ENCODE measurements at places on chromosomes 1 and 21. TPM values are rescaled to one million over a fixed set of nuclear protein-coding genes. Genes with fewer than 3 reads are reported as not detected.

GRCh38 chr1:183638649-183639387, 3.2 kb upstream of the ARPC5 start:
- no peak for DNase-seq

DNA sequence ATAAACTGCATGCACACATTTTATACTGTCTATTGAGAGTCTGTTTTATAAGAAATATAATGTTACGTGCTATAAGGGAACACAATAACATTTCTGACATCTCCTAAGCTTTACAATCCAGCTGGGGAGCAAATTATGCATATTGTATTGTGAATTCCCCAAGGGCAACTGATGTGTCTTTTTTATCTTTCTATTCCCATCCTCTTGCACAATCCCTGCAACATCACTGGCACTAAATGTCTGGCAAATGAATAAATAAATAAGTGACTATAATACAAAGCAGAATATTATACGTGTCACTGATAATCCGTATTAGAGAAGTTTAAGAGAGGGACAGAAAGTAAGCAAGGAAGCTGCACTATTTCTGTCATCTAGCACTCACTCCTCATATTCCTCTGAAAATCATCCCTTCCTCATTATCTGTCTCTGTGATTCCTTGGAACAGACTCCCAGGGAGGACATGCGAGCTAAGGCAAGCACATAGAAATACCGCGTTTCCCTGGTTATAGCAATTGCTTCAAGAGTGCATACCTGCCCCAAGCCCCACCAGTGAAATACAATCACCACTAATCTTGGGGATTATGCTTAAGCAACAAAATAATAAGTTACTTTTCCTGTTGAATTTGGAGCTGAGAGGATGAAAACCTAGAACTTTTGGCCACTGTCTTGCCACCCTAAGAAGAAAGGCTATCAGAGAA, 205.4 kb downstream of the SMYD3 start:
- no peak for DNase-seq

DNA sequence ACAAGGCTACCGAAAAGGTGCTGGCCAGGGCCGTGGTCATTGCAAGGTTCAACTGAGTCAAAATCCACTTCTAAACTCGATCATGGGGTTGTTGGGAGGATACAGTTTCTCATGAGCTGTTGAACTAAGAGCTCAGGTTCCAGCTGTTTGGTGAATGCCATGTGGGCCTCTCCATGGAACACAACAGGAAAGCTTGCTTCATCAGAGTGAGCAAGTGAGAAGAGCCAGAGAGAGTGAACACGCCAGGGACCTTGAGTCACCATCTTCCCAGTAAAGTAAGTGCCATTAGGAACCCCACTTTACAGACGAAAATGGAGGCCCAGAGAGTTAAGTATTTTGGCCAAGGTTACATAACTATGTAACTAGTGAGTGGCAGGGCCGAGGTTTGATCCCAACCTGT, 475.1 kb upstream of the VAMP3 start:
- no peak for DNase-seq

DNA sequence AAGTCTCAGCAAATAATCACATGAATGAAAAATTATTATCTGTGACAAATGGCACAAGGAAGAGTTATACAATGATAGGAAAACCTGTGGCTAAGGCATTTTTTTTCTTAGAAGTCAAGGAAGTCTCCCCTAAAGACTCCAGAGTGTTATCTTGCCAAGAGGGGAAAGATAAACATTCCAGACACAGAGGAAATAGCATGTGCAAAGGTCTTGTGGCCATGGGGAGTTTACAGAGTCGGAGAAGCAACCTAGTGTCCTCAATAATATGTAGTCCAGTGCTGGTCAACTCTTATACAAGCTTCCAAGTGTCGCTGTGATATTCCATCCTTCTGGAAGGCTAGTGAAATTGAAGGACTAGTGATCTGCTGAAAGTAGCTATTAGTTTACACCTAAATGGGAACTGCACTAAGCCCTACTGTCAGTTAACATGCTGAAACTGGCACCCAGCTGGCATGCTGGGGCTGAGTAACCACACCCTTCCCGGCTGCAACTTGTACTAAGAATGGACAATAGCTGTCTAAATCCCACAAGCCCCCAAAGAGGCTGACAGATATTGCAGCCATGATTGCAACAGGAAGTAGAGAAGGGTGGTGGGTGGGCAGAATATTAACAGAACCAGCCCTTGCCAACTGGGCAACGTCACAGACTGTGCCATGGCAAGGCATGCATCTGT, 11.5 kb upstream of the ATP1B1 start:
- DNase-seq, result no peak

The DNAH14 gene
- 0.83 TPM for total RNA-seq

DNA sequence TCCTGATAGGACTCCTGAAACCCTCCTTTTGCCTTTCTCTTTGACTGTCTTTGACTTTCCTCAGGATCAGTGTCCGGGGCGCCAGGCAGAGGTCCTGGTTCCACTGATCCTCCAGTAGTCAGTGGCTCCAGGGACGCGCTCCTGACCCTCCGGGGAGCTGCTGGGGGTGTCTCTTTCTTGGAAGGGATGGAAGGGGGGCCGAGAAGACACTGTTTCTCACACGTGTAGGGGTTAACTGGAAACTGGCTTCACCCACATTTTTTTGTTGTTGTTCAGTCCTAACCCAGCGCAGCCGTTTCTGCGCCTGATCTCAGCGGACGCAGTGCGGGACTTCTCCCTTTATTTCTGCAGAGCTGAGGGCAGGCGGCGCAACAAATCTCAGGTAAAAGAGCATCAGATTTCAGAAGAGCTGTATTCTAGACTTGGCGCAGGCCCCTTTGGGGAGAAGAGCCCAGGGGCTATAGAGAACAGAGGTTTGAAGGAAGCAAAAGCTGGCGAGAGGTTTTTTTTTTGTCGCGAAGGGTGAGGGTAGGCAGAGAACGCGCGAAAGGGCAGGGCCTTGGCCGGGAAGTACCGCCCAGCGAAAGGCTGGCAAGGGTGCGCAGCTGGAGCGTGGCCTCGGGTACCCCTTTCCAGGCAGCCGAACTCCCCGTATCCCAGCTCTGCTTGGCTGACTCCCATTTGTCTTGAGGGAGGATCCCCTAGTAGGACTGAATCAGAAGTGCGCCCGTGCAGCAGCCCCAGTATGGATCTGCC, 4.3 kb upstream of the LHX9 start:
- DNase-seq, result no peak

The AZIN2 gene
- total RNA-seq, result 1.4 TPM

DNA sequence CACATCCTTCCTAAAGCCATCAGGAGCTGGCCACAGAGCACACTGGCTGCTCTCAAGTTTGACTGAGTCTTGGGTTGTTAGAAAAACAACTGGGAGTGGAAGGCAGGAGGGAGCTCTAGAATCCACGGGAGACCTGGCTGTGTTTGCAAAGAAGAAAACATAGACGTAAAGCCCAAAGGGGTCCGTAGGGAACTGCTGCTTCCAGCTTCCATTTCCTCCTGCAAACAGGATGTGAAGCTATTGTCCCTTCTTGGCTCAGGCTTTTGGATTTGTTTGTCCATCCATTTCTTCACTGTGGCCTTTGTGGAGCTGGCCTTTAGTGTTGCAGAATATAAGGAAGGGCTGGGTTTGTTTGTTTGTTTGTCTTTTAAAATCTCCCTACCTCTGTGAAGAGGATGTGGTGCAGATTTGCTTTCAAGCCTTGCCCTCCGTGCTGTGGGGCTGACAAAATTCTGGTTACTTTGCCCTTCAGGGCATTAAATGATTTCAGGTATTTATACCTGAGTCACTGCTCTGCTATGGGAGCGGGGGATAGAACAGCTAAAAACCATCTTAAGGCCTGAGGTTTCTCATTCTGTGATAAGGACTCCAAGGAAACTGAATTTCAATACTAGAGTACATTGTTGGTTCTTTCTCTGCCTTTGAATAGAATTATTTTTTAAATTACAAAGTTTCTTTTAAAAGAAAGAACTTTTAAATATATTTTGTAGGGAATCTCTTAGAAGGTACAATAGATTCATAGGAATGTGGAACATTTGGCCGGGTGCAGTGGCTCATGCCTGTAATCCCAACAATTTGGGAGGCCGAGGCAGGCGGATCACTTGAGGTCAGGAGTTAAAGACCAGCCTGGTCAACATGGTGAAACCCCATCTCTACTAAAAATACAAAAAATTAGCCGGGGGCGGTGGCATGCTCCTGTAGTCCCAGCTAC, 74.3 kb downstream of the MPZL1 start:
- no peak for DNase-seq

DNA sequence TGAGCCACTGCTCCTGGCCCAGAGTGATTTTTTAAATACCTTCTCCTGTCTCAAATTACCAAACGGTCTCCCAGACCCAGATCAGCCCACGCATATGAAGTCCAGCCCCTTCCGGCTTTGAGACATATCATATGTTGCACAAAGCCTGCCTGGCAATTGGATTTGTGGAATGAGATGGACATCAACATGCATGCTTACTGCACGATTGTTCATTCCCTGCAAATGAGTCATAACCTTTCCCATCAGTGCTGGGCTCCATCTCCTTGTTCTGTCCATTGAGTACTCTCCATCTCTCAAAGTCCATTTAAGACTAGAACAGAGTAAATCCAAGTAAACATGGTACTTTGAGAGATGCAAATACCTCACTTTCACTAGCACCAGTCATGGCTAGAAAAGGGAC, 612.2 kb upstream of the USP24 start:
- DNase-seq, result no peak

- DNase-seq, result no peak
These were observed 6.0 kb downstream of the BRWD1 start for GRCh38 chr21:39307466-39307865.

- no peak for DNase-seq
These were observed 51.9 kb upstream of the CYP2J2 start for GRCh38 chr1:59978511-59978910.

The GNAT2 gene
- 0.24 TPM for total RNA-seq

DNA sequence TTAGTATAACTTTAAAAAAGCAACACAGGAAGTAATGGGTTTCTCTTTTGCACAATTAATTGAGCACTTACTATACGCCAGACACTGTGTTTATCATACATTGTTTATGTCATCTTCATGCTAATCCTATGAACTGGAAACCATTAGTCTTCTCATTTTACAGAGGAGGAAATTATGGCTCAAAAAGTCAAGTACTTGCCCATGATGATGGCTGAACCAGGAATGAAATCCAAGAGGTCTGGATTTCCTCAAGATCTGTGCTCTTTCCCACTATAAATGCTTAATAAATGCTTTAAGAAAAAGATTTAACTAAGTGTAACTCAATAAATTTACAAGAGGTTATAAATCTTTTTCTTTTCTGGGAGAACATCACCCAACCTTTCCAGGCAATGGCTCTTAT, 303.7 kb upstream of the RRP15 start:
- DNase-seq, result no peak

GRCh38 chr21:44064852-44065403, 42.3 kb upstream of the PWP2 start:
- no peak for DNase-seq

DNA sequence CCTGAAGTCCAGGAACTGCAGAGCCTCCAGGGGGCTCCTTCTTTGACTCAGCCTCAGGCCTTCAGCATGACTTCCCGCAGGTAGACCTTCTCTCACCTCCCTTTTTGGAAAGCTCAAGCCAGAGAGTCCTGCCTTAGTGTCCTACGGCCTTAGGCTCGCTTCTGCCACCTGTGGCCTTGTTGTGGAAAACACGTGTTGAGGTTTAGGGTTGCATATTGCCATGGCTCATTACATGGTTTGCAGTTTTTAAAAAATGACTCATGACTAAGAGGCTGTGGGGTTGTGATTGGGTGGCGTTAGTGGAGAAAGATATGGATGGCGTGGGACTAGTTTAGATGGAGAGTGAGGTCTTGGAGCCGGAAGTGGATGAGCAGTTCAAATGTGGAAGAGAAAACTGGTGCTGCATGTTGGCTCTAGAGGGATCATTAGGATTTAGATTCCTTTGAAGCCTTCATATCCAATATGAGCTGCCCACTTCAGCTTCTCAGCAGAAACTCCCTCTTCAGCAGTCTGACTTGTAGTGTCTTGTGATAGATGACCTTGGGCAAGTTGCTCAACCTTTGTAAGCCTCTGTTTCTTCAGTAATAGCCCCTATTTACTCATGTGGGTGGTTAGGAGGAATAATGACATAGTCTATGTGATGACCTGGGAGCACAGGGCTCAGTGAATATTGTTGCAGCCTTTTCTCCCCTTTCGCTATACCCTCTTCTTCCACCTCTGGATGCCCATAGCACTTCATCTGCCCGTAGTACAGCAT, 6.5 kb upstream of the FGGY start:
- no peak for DNase-seq

DNA sequence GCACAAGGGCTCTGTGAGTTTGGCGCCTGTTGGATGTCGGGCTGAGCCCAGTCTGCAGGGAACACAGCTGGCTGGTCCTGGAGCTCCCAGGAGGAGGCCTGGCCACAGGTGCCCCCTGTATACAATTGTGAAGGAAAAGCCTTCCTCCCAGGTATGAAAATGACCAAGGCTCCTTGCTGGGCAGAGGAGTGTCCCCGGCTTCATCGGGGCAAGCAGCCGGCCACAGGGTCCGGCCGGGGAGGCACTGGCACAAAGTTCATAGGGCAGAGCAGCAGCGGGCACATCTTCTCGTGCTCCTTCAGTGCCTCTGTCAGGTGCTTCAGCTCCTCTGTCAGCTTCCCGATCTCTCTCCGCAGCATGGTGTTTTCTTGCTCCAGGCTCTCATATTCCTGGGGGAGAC, 13.0 kb downstream of the BATF3 start:
- no peak for DNase-seq

The NUP210L gene
- 0.08 TPM for total RNA-seq

The CRNN gene
- total RNA-seq, result not detected

- no peak for DNase-seq
These were observed 3.1 kb upstream of the ADARB1 start for GRCh38 chr21:45071078-45071873.

DNA sequence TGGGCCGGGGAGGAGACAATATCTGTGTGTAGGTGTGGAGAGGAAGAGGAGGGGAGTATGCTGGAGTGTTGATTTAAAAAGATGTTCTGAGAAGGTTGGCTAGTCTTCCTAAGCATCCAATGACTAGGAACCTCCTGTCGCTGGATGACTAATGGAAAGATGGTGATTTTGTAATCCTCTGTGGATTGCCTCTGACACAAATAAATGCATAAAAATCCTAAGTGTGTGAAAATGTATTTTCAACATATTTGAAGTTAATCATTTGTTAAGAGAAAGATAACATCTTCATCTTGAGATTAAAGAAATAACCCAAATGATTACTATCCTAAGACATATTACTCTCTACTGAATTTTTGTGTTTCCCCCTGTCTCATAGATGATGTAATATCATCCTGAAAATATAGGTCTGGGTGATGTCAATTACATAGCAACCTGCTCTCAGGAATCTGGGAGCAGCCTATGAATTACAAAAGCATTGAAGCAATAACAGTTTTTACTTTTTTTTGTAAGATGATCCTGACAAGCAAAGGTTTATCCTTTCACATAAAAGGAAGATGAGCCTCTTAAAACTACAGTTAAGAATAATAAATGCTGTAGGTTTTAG, 220.5 kb upstream of the MAP1LC3C start:
- DNase-seq, result no peak

- DNase-seq, result no peak
These were observed 9.6 kb downstream of the LRRC53 start for GRCh38 chr1:74502858-74503257.

The KRTAP21-3 gene
- not detected for total RNA-seq

GRCh38 chr21:46188226-46189212, 4.3 kb upstream of the SPATC1L start:
- no peak for DNase-seq

GRCh38 chr1:168236836-168237611, 11.2 kb downstream of the SFT2D2 start:
- DNase-seq, result no peak

GRCh38 chr1:32066489-32066873, 6.3 kb upstream of the TMEM39B start:
- no peak for DNase-seq

- DNase-seq, result peak; percentile 42
These were observed 18.3 kb upstream of the PLEKHA6 start for GRCh38 chr1:204377800-204378668.

- DNase-seq, result no peak
These were observed 43.2 kb downstream of the YARS1 start for GRCh38 chr1:32773764-32774463.

All from activated T-cell treated with anti-CD3 and anti-CD28 coated beads, Interleukin-2, amount 50 U/mL, for 4 hours (primary cell).